ENCODE measurements at places on chromosomes 4 and X.
A peak's percentile ranks its signal among the peaks of the same experiment; 100 is the strongest.

DNA sequence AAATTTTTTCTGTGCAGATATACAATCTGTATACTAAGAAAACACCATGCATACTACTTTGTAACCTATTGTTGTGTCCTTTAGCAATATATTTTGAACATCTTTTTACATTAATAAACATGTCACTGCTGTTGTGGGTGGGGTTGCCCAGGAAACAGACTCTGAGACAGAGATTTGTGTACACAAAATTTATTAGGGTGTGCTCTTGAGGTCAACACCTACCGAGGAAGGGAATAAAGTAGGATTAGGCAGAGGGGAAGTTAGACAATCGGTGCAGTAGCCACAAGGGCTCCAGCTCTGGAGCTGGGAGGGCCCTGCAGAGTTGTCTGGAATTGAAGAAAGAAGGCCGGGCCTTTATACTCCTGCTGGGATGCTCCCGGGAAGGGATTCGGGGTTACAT, 56.4 kb downstream of the CXorf58 start:
- DNase-seq: no peak

- no peak for DNase-seq
These were observed 1054.2 kb downstream of the ARAP2 start for GRCh38 chr4:35189988-35190613.

DNA sequence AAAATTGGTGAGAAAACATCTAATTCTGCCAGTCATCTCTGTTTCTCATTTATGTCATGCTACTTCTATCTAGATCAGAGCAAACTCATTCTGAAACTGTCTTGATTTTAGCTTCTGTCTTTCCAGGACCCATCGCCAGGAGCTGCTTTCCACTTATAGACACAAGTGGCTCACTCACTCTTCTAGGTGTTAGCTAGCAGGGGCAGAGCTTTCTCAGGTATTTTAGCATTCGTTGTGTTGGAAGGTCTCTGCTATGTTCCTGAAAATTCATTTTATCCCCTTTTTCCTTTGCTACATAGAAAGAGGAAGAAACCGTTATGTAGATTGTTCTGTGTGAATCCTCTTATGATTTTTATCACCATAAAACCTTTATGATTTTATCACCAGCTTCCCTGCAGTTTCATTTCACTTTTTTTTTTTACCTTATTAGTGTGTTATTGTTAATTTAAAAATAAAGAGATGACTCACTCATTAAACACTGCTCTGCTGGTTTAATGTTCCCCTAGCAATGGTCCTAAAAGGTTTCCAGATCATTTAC, 246.6 kb upstream of the AADAT start:
- DNase-seq: peak; percentile 64

DNA sequence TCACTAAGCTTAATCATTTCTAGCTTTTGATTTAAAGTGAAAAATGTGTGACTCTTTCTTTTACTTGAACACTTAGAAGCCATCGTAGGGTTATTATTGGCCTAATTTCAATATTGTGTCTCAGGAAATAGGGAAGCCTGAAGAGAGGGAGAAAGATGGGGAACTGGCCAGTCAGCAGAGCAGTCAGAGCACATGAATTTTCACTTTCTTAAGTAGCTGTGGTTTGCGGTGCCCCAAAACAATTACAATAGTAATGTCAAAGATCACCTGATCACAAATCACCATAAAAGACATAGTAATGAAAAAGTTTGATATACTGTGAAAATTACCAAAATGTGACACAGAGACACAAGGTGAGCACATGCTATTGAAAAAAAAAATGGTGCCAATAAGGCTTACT, 45.5 kb downstream of the CENPC start:
- DNase-seq: no peak

GRCh38 chr4:100016191-100016590, 66.1 kb upstream of the H2AZ1 start:
- no peak for DNase-seq

DNA sequence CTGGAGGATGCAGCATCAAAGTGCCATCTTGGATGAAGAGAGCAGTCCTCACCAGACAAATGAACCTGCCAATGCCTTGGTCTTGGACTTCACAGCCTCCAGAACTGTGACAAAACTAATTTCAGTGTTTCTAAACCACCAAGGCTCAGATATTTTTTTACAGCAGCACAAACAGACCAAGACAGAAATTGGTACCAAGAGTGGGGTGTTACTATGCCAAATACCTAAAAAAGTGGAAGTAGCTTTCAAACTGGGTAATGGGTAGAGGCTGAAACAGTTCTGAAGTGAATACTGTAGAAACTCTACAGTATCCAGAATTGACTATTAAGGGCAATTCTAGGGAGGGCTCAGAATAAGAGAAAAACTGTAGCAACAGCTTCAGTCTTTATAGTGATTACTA, 170.8 kb downstream of the STK32B start:
- no peak for DNase-seq

GRCh38 chrX:96126182-96126581, 558.5 kb upstream of the DIAPH2 start:
- no peak for DNase-seq

DNA sequence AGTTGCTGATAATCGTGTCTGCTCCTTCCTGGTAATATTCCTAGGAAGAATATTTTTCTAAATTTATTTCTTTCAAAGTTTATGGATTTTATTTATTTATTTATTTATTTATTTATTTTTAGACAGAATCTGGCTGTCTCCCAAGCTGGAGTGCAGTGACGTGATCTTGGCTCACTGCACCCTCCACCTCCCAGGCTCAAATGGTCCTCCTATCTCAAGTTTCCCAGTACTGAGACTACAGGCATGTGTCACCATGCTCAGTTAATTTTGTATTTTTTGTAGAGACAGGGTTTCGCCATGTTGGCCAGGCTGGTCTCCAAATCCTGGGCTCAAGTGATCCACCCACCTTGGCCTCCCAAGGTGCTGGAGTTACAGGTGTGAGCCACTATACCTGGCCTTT, 48.9 kb downstream of the PDLIM5 start:
- no peak for DNase-seq

DNA sequence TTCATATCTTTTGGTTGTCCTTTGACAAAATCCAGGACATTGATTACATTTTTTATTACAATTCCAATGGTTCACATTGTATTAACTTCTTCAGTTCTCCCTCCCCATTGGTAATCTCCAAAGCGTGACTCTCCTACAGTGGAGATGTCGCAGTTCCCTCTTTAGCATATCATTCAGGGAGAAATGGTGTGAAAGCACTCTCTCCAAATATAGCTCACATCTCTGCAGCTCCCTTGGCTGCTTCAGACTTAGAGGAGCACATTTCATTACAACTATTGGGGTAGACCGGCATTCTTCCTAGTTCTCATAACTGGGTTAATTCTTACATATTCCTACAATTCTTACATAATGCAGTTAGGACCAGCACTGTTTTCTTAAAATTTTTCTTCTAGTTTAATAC, 25.3 kb downstream of the RNF150 start:
- DNase-seq: no peak

GRCh38 chr4:171742436-171742835, 70.8 kb upstream of the GALNTL6 start:
- DNase-seq: no peak

GRCh38 chr4:47862297-47862696, 24.4 kb upstream of the CORIN start:
- DNase-seq: no peak

GRCh38 chr4:151163855-151164254, 64.4 kb downstream of the RPS3A start:
- DNase-seq: no peak

DNA sequence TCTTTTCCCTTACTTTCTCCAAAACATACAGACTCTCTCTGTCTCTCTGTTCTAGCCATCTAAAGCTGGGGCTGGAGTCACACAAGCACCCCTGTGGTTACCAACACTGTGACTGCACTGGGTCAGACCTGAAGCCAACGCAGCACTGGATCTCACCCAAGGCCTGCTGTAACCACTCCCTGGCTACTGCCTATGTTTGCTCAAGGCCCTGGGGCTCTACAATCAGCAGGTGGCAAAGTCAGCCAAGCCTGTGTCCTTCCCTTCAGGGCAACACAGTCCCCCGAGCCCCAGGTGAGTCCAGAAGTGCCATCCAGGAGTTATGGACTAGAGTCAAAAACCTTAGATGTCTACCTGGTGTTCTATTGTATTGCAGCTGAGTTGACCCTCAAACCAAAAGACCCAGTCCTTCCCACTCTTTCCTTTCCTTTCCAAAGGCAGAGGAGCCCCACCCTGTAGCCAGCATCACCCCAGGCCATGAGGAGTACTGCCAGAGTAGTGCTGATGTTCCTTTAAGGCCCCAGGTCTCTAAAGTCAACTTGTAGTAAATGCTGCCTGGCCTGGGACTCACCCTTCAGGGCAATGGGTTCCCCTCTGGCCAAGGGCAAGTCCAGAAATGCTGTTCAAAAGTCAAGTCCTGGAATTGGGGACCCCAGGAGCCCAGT, 58.8 kb upstream of the RAP2C start:
- no peak for DNase-seq

DNA sequence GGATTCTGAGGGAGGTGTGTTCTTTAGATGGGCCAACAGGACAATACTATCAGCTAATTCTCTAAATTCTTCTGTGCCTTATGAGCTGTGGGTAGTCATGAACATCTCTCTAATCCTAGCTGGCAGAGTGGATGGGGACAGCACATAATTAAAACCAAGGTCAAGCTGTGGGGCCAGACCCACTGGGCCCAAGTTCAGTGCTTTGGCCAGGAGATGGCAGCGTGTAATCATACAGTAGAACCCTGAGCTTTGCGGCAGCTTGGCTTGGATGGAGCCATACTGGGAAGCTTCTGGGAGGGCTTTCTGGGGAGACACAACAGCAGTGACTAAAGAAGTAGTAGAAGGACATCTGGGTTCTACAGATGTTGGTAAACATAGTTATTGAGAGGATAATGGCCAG, 140.3 kb upstream of the CXCL13 start:
- DNase-seq: no peak

- peak; percentile 73 for DNase-seq
These were observed 10.1 kb upstream of the SASH3 start for GRCh38 chrX:129769467-129770154.

GRCh38 chrX:113157496-113157895, 316.9 kb upstream of the AMOT start:
- no peak for DNase-seq

DNA sequence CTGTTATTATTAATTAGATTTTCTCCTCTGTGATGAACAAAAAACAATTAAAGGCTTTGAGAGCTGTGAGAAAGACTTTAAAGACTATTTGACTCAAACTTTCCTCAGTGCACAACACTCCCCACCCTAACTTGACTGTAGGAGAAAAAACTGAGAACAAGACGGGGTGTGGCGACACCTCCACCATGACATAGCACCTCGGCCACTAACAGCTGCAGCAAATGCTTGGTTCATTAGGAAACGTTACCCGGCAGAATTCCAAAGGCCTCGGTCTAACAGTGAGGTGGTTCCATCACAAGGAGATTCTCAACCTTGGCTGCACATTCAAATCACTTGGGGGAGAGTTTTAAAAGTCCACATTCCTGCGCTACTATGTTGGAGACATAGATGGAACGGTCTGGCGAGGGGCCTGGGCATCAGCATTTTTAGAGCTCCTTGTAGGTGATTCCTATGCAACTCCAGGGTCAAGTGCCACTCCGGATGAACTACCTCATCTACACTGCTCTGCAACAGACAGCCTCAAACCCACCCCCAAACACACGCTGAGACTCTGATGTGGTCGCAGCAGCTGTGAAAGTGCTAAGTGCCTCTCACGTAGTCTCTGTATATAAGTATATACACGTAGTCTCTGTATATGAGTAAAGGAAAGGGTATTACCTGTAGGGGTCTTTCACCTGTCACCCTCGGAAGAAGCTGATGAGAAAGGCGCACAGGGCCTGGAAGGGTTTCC, 1.0 kb downstream of the FGFBP2 start:
- DNase-seq: no peak

GRCh38 chrX:119411959-119412358, 12.8 kb downstream of the SLC25A43 start:
- no peak for DNase-seq

GRCh38 chrX:42697544-42697943, 80.4 kb downstream of the PPP1R2C start:
- DNase-seq: no peak

DNA sequence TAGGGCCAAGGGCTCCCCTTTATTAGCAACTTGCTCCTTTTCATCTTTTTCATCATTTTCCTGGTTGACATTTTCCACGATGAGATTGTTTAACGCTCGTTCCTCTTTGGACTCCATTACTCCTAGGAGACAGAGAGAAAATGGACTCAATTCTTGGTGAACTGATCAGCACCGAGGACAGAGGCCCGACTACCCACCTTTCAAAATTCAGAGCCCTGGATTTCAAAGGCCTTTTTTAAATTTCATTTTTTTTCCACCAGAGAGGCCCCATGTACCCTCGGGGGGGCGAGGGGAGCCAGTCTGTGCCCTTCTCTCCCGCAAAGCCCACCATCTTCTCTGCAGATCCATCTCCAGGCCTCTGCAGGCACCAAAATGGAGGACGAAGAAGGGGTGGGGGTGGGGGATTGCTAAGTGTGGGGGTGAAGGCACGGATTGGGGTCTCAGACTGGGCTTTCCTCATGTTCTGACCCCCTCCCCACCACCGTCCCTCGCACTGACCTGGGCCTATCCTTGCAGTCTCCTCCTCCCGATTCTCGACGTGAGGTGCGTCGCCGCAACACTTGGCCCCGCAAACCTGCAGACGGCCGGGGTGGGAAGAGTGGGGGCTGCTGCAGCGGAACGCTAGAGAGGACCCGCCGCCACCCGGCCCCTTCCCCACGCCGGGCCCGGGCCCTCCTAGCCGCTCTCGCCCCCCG, 783 bp downstream of the BEX2 start:
- DNase-seq: no peak

DNA sequence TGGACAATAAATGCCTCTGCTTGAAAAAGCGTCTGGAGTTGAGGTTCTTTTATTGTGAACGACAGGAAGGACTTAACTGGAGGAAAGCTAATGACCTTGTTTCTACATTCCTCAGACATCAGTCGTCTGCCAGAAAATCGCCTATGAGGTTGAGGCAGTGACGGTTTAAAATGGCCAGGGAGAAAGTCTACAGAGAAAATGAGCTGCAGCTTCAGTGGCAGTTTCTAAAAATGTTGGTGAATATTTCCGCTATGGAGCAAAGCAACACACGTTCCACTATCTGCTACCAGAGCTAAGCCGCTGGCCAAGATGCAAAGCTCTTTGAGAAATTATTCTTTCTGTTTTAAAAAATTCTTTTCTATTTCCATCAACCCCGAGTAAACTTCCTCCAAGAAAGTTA, 116.9 kb upstream of the GALNT7 start:
- no peak for DNase-seq

DNA sequence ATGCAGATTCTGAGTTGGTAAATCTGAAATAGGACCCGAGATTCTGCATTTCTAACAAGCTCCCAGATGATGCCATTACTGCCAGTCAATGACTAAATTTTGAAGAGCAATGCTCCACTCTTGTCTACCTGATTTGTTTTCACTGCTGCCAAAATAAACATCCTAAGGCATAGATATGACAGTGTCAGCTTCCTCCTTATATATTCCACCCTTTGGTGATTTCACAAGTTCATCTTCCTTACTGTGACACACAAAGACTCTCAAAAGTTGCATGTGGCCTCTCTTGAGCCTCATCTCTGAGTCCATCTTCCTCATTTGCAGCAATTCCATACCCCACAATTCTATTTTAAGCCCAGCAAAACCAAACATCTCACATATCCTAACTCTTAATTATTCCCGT, 110.9 kb downstream of the FBXW7 start:
- no peak for DNase-seq
